ACHN (cell line): ENCODE measurements at places on chromosomes 11 and 22.

DNA sequence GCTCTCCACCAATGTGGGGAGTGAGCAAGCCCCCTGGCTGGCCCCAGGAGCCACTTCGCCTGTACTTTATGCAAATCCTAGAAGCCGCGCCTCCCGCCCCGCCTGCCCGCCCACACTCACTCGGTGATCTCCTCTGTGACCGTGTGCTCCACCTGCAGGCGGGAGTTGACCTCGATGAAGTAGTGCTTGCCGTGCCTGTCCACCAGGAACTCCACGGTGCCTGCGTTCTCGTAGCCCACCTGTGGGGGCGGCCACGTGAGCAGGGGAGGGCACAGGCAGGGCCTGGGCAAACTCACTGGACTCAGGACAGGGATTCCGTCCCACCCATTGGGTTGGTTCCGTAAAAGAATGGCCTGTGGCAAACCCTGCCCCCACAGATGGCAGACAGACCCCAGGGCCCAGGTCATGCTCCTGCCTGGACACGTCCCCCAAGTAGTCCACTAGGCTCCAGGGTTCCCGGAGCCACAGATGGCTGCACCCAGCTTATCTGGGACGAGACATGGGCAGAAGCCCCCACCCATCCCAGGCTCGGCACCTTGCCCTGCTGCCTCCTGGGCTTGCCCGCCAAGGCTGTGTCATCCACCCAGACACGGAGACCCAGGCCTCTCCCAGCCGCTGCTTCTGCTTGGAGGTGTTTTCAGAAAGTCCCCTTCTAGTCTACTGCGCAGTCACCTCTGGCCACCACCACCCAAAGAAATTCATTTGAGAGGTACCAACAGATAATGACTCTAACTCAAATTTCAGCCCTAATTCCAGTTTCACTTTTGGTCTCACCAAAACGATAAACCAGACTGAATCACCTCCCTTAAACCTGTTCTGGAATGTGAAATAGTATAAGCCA lies 12.1 kb downstream of the LRFN4 start:
- peak; percentile 67 for DNase-seq

- DNase-seq, result no peak
Observed at GRCh38 chr11:44950031-44950624, 555 bp downstream of the TP53I11 start.

GRCh38 chr11:47466701-47467250 lies 17.8 kb upstream of the RAPSN start:
- no peak for DNase-seq

- DNase-seq, result no peak
Observed at GRCh38 chr11:29773656-29774264, 243.1 kb downstream of the KCNA4 start.
